ENCODE measurements at places on chromosomes 7 and 10.
A peak's percentile ranks its signal among the peaks of the same experiment; 100 is the strongest.

- no peak for DNase-seq
Measured at GRCh38 chr7:130293521-130293920, 560 bp downstream of the CPA4 start.

GRCh38 chr7:66696774-66697191 is 43.8 kb upstream of the RABGEF1 start:
- DNase-seq: no peak

DNA sequence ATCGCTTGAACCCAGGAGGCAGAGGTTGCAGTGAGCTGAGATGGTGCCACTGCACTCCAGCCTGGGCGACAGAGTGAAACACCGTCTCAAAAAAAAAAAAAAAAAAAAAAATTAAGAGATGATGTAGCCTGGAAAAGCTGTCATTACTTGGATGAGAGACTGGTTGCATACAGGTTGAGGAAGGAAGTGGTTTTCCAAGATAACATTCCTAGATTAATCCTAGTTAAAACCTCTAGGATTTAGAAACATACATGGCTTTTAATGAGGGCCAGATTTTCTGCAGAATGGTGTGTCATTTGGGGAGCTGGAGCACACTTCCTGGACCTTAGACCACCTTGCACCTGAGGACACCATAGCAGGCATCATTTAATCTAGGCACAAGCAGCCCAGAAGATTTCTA is 17.8 kb downstream of the VWA2 start:
- DNase-seq: no peak

GRCh38 chr7:103990991-103991390 is 1.5 kb upstream of the RELN start:
- peak; percentile 40 for DNase-seq

- no peak for DNase-seq
Measured at GRCh38 chr10:102859911-102860310, 5.9 kb downstream of the BORCS7 start.

DNA sequence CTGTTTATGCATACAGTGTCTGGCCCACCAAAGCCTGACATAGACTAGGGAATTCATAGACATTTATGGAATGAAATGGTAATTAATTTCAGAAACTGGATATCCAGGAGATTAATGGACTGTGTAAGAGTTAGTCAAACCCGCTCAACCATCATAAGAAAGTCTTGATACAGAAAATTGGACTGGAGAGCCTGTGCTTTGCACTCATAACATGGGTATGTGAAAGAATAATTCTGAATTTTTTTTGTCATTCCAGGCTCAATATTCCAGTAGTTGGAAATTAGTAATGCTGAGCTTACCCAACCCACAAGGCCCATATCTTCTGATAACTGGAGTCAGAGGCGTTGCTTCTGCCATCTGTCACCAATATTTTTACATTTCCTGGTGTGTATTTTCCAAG is 799.7 kb upstream of the IGFBP3 start:
- no peak for DNase-seq

GRCh38 chr10:72270607-72271281 is 3.0 kb upstream of the DDIT4 start:
- DNase-seq: no peak

DNA sequence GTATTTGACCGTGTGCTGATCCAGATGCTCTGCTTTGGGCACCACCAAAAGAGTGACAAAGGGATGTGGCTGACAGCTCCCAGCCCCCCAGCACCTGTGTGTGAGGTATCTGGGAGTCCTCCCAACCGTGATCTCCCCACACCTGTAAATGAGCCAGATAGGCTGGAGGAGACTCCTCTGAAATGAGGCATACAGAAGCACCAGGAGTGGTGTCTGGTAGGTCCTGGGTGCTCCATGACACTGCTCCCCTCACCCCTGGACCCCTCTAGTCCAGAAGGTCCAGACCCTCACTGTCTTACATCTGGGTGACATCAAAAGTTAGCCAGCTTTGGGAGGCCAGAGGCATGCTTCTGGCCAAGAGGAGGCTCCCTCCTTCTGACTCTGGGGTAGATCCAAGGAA is 20.0 kb upstream of the DRGX start:
- no peak for DNase-seq

DNA sequence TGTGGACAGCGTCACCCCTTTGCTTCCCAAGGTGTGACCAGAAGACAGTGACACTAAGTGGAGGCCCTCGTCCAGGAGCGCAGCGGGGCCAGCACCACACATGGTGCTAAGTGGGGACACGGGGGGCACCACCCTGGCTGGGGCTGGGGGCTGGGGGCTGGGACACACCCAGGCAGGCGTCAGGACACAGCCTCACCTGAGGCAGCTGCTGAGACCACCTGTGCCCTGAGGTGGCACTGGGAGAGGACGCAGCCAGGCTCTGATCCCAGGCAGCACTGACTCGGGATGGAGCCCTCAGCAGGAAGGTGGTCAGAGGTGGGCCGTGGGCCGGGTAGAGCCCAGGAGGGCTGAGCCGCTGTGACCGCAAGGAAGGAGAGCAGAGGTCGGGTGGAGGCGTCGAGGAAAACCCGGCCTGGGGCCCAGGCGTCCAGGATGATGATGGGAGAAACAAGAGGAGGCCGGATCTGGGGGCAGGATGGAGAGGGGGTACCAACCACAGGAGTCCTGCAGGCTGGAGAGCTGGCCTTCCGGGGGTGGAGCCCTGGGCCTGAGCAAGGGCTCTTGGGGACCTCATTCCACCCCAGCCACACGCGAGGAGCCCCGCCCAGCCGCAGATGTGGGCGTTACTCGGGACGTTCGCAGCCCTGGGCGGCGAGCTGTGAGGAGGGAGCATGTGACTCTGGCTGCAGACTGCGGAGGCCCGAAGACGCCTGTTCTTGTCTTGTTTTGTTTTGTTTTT is 22.5 kb downstream of the LRRC27 start:
- no peak for DNase-seq

GRCh38 chr7:42010751-42011150 is 226.3 kb downstream of the GLI3 start:
- no peak for DNase-seq

- no peak for DNase-seq
Measured at GRCh38 chr7:29843726-29844125, 37.4 kb downstream of the WIPF3 start.

- no peak for DNase-seq
Measured at GRCh38 chr10:60175441-60175971, 214.2 kb downstream of the ANK3 start.

- no peak for DNase-seq
Measured at GRCh38 chr7:106285855-106286492, 1.2 kb upstream of the NAMPT start.

DNA sequence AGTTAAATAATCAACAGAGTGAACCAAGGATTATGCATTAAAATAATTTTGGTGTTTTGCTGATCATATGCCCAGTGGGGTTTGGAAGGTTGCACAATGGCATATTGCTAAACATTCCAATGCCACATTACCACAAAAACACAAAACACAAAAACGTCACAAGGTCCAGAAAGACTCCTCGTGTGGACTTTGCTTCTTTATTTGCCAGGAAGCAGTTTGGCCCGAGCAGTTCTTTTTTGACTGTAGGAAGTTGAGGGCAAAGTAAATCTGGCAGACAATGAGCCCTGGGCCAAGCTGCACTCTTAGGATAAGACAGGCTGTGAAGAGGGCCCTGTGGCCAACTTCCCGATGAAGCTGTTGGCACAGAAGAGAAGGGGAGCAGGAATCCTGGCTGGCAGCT is 39.2 kb upstream of the SLC35B4 start:
- DNase-seq: no peak

GRCh38 chr7:42940985-42941847 is 9.0 kb downstream of the MRPL32 start:
- DNase-seq: peak; percentile 75

DNA sequence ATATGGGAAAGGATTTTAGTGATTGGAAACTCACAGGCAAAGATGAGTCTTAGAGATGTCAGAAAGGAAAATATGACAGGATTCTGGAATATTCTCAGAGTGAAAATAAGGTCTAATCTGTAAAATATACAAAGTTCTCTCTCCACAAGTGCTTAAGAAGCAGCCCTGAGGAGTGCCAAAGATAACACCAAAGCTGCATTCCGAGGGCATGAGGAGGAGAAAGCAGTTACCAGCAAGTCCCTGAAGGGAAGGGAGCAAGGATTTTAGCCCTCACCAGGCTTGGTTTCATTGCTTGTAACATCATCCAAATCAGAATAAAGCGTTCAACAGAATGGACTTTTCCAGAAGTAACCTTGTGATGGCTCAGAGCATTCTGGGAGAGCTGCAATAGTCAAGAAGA is 31.4 kb upstream of the DLX6 start:
- DNase-seq: no peak

DNA sequence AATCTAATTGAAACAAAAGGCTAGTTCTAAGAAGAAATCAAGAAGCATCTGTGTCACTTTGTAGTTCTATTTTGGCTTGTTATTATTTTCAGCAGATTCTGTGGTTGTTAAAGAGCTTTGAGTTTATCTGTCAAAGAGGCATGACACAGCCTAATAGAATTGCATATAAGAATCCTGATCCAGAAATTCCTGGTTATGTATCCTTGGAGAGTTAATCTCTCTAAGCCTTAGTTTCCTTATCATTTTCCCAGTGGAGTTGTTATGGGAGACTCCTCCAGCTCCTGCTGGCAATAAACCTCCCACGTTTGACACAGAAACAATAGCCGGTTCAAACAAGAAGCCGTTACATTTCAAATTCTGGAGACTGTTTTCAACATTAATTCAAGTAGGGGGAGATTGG is 288.3 kb downstream of the SDHAF3 start:
- no peak for DNase-seq

DNA sequence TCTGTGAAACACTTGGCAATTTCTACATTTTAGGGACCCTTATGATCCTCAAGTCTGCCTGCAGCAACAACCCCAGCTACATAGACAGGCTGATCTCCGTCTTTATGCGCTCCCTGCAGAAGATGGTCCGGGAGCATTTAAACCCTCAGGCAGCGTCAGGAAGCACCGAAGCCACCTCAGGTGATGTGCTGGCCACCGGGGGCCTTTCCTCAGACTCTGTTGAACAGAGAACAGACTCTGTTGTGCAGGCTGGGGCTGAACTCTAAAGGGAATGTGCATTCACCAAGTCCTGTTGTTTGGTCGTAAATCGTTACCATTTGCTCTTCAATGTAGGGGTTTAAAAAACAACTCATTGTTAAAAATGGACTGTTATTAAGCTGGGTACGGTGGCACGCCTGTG is 86.3 kb downstream of the TRRAP start:
- no peak for DNase-seq

DNA sequence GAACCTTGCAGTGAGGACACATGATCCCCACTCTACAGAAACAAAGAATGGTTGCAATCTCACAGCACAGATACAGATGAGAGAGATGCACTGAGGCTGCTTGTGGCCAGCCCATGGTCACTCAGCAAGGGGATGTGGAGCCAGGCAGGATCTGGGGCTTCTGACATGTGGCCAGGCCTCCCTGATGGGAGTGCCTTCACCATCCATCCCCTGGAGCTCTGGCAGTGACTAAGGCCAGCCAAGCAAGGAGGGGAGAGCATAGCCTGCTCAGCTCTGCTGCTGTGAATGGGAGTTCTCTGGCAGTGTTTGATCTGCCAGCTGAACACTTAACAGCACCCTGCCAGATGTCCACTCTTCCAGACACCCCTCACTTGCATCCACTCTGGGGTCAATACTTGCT is 19.8 kb downstream of the C10orf71 start:
- DNase-seq: no peak

- DNase-seq: no peak
Measured at GRCh38 chr10:1548596-1548995, 188.7 kb downstream of the ADARB2 start.

DNA sequence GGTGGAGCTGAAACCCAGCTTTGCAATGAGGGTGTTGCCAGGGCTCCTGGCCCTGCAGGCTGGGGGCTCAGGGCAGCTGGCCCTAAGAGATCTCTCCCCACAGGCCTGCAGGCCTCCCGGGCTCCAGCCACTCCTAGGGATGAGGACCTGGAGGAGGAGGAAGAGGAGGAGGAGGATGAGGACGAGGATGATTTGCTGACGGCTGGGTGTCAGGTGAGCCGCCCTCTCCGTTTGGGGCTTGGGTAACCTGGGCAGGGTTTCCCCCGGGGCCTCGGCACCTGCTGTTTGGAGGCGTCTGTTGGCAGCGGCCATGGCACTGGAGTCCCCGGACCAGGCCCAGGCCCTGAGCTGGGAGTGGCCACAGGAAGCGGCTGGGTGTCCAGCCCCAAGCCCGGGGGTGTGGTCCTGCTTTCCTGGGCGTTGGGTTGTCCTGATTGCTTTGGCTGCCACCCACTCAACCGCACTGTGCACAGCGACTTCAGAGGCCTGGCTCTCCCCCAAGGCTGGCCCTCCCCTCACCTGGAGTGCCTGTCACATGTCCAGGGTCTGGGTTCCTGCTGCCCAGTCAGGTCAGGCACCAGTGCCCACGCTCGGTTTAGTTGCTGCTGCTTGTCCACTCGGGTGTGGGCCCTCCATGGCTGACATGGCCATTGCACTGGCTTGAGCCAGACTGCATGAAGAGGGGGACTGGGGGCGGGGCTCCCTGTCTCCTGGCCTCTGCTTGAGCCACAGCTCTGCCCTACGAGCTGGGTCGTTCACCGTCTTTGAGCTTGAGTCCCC is 5.9 kb downstream of the ZNF316 start:
- DNase-seq: no peak

DNA sequence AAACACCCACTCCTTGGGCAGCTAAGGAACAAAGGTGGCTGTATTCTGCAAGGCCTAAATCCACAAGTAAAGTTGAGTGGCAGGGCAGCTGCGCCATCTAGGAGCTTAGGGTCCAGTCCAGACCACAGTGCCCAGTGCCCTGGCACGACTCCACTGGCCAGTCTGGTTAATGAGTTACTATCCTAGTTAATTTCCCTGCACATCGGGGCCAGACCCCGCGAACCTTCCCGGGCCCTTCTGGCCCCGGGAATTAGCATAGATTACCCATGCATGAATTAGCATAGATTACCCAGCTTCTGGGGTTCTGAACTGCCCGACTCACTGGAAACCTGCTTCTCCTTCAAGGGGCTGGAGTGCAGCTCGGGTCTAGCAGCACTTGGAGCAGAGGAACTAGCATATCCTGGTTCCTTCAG is 3.2 kb upstream of the EMX2 start:
- peak; percentile 37 for DNase-seq

DNA sequence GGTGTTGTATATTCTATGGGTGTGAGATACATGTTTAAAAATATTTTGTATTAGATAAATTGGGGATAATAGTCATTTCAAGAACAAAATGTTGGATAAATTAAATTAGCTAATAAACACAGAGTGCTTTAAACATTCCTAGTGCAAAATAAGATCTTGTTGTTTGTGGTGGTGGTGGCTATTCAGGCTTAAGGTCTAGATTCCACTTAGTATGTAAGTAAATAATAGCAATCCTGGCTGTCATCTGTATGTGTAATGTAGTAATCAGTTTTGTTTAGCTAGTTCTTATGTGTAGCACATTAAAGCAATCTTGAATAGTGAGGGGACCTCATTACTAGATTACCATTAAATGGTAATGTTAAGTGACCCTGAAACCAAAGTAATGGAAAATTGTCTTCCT is 48.7 kb downstream of the KAT6B start:
- no peak for DNase-seq

GRCh38 chr10:92239151-92239599 is 51.7 kb downstream of the CPEB3 start:
- DNase-seq: peak; percentile 81

Data from retina (tissue), 1 donor.